Daoy (cell line): ENCODE measurements at places on chromosomes 1 and 21. TPM values are rescaled to one million over a fixed set of nuclear protein-coding genes. Genes with fewer than 3 reads are reported as not detected.

Gene TDRD5
- 0.03 and 0.34 TPM in 2 replicates for total RNA-seq

Gene TBX19
- total RNA-seq, result 0.57 and 1.1 TPM in 2 replicates

Gene CTSE
- total RNA-seq, result not detected in 2 replicates

Gene MFAP2
- total RNA-seq, result 150 and 213 TPM in 2 replicates

Gene MORC3
- total RNA-seq, result 28.6 and 40.9 TPM in 2 replicates

DNA sequence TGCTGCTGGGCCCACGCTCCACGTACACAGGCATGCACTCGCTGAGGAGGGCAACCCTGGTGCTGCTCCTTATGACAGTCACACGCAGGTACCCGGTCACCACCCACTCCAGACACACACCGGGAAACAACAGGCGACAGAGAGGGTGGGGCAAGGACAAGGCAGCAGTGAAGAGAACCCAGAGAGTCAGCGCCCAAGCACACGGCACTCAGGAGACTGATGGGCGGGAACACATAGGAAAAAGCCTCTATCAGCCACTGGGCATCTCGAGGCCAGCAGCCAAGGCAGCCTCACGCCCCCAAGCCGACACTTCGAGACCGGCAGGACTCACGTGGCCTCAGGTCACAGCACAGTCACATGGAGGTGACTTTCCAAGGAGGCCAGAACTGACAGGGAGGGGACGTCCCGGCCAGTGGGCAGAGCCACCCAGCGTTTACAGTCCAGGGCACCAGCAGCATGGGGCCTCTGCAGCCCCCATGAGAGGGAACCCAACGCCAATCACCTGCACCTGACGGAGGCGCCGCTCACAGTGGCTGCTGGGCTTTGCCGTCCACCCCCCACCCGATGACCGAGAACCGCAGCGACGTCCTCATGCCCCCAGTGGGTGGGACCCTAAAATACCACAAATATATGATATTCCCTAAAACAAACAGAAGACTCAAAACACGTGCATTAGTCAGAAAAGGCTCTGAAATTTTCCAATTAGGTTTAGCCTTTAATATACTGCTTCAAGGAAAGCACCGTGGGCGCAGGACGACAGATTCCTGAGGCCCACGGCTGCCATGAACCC, 19.7 kb downstream of the PTTG1IP start:
- no peak for DNase-seq

DNA sequence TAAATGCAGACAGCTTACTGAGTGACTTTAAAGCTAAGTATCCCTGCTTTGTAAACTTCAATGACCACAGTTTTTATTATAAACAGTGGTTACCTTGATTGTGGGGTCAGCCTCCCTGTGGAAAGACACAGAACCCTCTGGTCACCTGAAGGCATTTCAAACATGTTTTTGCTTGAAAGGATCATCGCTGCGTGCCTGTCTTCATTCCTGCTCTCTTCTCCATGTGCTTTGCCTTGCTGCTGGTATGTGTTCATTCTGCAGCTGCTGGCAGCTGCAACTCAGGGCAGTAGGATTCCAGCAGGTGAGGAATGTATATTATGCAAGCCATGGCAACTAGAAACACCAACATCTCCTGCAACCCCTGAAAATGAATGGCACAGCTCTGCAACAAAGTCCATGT, 81.0 kb upstream of the VAV3 start:
- no peak for DNase-seq

DNA sequence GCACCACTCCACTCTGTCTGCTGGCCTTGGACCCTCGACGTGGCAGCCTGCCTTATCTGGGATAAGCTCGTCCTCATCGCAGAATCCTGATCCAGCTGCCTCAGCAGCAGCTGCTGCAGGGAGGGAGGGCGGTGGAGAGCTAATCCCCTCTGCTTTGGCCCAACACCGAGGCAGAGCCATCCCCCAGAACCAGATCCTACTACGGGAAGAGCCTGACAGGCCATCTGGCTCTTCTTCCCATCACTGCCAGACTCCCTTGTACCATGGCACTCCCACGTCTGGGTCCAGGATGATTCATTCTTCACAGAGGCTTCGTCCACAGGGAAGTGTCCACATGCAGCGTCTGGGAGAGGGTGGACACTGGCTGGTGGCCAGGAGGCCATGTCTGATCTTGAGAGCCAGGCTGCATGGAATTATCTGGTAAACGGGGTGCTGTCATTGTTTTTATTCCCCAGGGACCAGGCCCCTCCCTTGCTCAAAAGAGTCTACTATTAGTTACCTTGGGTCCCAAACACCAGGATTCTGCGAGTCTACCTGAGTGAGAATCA, 14.6 kb upstream of the PKP1 start:
- DNase-seq, result peak; percentile 75

- DNase-seq, result no peak
Measured at GRCh38 chr21:46581780-46582307, 23.0 kb downstream of the S100B start.

- DNase-seq, result peak; percentile 41
Measured at GRCh38 chr1:224435318-224435763, 744 bp upstream of the WDR26 start.

DNA sequence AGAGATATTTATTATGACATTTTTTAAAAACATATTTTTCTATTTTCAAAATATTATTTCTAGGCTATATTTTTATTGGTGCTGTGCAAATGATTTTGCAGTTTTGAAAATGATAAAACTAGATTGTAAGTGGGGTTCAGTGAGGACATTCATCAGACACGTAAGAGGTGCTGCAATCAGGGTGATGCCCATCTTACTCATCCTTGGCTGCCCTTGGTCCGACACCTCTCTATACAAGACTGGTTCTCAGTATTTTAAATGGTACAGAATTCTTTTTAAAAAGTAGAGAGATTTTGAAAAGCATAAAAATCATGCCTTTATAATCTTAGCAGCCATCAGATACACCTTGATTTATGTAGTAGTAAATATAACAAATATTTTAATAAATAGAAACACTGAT, 24.0 kb downstream of the HENMT1 start:
- no peak for DNase-seq

GRCh38 chr1:168786476-168787330, 57.7 kb upstream of the DPT start:
- DNase-seq, result no peak

DNA sequence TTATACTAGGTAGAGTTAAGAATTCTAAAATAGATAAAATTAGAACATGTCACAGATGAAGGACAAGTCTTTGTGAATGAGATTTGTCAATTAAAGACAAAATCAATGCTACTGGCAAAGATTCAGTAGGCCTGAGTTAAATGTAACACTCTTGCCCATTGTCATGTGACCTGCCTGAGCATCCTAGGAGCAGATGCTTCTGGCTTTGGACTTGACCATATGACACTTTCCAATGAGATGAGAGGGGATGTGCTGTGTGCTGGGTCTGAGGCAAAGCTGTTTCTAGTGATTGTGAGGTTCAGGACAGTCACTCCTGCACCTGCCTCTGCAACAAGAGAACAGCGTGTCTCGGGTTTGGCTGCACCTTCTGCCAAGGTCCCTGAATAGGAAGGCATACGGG, 144.9 kb downstream of the HIVEP3 start:
- DNase-seq, result no peak
